ENCODE measurements at places on chromosomes 1 and 21. TPM values are rescaled to one million over a fixed set of nuclear protein-coding genes. Genes with fewer than 3 reads are reported as not detected.

The LRRC39 gene
- total RNA-seq, result 0.98 TPM

The TRIM17 gene
- 3.3 TPM for total RNA-seq

The TTC24 gene
- not detected for total RNA-seq

- no peak overlapping the region for H3K4me3 ChIP-seq
- H3K27ac ChIP-seq, result no peak overlapping the region
- no peaks in the 10 kb centered on the region for H3K27me3 ChIP-seq
- no peak for DNase-seq
- no peaks in the 10 kb centered on the region for H3K4me1 ChIP-seq
Measured at GRCh38 chr21:29676395-29676794, 263.4 kb downstream of the GRIK1 start.

DNA sequence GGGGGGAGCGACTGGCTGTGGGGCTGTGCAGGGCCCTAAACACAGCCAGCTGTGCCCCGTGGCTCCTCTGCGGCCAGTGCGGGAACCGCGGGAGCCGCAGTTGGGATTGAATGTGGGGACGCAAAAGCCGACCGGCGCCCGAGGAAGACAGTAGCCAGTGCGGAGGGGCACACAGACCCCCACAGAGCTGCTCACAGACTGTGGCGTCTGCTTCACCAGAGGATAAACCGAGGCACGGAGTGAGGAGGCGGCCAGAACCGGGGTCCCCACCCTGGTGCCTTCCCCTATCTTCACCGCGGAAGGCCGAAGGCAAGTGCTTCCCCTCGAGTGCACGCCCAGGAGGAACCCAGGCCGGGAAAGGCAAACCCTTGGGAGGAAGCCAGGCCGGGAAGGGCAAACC, 8.7 kb upstream of the TMEM52 start:
- H3K36me3 ChIP-seq, result no peaks in the 10 kb centered on the region

- H3K27me3 ChIP-seq, result peaks cover 15% of the 10 kb centered on the region
- no peak overlapping the region for H3K27ac ChIP-seq
- H3K4me1 ChIP-seq, result no peaks in the 10 kb centered on the region
- DNase-seq, result no peak
- H3K4me3 ChIP-seq, result no peak overlapping the region
- H3K36me3 ChIP-seq, result no peaks in the 10 kb centered on the region
Measured at GRCh38 chr1:37755951-37756560, 8.9 kb downstream of the EPHA10 start.

DNA sequence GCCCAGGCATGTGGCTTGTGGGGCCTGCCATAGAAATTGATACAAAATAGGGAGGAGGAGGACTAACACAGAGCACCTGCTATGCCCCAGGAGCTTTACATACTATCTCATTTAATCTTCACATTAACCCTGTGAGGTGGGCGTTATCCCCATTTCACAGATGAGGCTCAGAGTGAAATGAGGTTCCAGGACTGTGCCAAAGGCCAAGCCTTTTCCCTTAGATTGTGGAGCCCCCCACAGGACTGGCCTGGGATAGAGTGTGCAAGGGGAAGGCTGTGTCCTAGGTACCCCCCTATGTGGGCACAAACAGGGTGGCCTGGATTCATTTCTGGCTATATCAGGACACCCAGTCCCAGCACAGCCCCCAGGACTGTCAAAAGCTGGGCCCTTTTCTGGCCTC, 2.2 kb upstream of the DDOST start:
- no peak overlapping the region for H3K27ac ChIP-seq
- peaks cover 8% of the 10 kb centered on the region for H3K4me1 ChIP-seq
- H3K36me3 ChIP-seq, result peaks cover under 1% of the 10 kb centered on the region

Data from lung (tissue), 17 donors.